ENCODE measurements at places on chromosomes 12 and 14. TPM values are rescaled to one million over a fixed set of nuclear protein-coding genes. Genes with fewer than 3 reads are reported as not detected.

Gene CLEC1A
- total RNA-seq, result 0.70 TPM

Gene KRT84
- total RNA-seq, result not detected

Gene KRT80
- 2.6 TPM for total RNA-seq

Gene TBC1D30
- not detected for total RNA-seq

Gene NRXN3
- total RNA-seq, result 0.26 TPM

Gene MMP19
- total RNA-seq, result 20.9 TPM

Gene DLGAP5
- total RNA-seq, result 48.5 TPM

GRCh38 chr12:93712200-93712599 is 35.0 kb downstream of the CRADD start:
- no peak overlapping the region for H3K4me3 ChIP-seq
- DNase-seq, result no peak

- no peaks in the 10 kb centered on the region for H3K36me3 ChIP-seq
- H3K27me3 ChIP-seq, result peaks cover 10% of the 10 kb centered on the region
- H3K4me1 ChIP-seq, result peaks cover 44% of the 10 kb centered on the region
- DNase-seq, result peak; percentile 21
Observed at GRCh38 chr12:56989861-56990610, 16.3 kb downstream of the ZBTB39 start.

GRCh38 chr14:72111911-72112310 is 179.7 kb downstream of the RGS6 start:
- DNase-seq, result no peak
- no peaks in the 10 kb centered on the region for H3K36me3 ChIP-seq
- H3K27ac ChIP-seq, result no peak overlapping the region
- H3K27me3 ChIP-seq, result no peaks in the 10 kb centered on the region
- H3K4me1 ChIP-seq, result no peaks in the 10 kb centered on the region

DNA sequence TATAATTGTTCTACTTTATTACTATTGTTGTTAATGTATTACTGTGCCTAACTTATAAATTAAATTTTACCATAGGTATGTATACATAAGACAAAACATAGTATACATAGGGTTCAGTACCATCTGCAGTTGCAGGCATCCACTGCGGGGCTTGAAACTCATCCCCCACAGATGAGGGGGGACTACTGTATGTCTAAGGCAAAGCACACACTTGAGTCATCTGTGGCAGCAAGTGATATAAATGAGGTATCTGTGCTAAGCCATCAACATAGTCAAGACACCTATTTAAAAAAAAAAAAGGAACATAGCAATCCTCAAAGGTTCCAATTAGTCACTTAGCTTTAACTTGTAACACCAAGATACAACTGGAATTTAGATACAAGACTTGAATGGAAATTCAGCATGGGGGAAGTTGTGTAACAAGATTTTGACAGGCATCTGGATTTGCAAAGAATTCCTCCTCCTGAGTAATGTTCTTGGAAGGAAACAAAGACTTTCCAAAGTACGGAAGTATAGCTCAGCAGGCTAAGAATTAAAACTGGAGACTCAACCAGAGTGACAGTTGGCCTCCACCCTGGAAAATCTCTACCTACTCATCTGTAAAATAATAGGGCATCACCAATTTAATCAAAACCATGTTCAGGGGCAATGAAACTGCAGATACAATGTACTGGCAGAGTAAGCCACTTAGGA is 14.9 kb downstream of the DCAF5 start:
- H3K27me3 ChIP-seq, result no peaks in the 10 kb centered on the region
- peaks cover 41% of the 10 kb centered on the region for H3K4me1 ChIP-seq
- no peak overlapping the region for H3K4me3 ChIP-seq
- peak; percentile 45 for DNase-seq
- peak overlapping the region; percentile 77 for H3K27ac ChIP-seq

DNA sequence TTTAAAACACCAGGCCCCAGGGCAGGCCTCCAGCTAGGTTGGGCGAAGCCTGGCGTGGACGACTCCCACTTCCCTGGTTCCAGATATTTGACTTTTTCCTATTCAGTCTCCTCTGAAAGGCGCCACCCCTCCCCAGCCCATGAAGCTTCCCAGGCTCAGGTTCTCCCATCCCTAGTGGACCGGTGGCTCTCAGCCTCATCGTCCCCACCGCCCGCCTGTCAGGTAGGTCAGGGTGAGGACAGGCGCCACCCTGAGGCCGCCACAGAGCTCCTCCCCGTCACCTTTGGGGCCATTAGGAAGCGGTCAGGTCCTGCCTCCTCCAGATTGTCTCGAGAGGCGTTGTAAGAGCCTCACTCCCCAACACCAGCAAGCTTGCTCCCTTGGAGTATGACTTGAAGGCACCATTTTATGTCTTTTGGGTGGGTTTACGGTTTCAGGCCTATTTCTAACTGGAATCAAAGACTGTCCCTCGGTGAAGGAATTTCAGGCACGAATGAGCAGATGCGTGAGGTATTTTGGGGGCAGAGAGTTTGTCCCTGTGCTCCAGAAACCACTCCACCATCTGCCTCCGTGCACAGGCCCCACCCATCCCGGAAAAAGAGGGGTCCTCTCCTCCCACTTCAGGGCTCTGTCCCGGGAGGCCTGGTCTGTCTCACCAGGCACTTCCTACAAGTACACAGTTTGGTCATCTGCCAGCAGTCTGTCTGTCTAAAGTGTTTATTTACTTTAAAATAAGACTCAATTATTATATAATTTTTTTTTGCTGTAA is 55.6 kb downstream of the TSPAN9 start:
- peak overlapping the region; percentile 53 for H3K4me3 ChIP-seq
- peak overlapping the region; percentile 84 for H3K27ac ChIP-seq
- peaks cover 6% of the 10 kb centered on the region for H3K27me3 ChIP-seq
- DNase-seq, result peak; percentile 52

GRCh38 chr12:122983789-122984515 is 3.5 kb downstream of the ARL6IP4 start:
- no peak overlapping the region for H3K4me3 ChIP-seq
- no peak overlapping the region for H3K27ac ChIP-seq
- DNase-seq, result no peak
- peaks cover 40% of the 10 kb centered on the region for H3K4me1 ChIP-seq
- H3K27me3 ChIP-seq, result peaks cover 2% of the 10 kb centered on the region

DNA sequence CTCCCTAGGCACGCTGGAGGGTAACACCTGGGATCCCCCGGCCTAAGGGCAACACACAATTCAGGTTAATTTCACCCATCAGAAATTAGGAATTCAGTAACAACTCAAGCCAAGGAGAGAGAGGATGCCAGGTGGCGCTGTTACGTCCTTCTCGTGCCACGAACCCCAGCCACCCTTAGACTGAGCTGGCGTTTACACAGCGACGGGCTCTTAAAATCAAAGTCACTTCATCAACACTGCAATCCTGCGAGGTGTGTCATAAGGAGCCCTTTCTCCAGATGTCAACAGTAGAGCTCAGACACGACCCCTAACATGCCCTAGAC is 110.6 kb upstream of the TMEM132D start:
- H3K27ac ChIP-seq, result no peak overlapping the region
- DNase-seq, result no peak
- peaks cover 3% of the 10 kb centered on the region for H3K27me3 ChIP-seq
- no peaks in the 10 kb centered on the region for H3K36me3 ChIP-seq
- H3K4me1 ChIP-seq, result no peaks in the 10 kb centered on the region
- no peak overlapping the region for H3K4me3 ChIP-seq

GRCh38 chr12:103475073-103475472 is 20.7 kb downstream of the C12orf42 start:
- no peaks in the 10 kb centered on the region for H3K36me3 ChIP-seq
- no peak overlapping the region for H3K27ac ChIP-seq
- no peak for DNase-seq
- no peaks in the 10 kb centered on the region for H3K27me3 ChIP-seq

GRCh38 chr12:112506513-112507166 is 87.9 kb downstream of the PTPN11 start:
- H3K27me3 ChIP-seq, result no peaks in the 10 kb centered on the region
- H3K4me3 ChIP-seq, result no peak overlapping the region
- DNase-seq, result no peak
- H3K27ac ChIP-seq, result no peak overlapping the region
- H3K36me3 ChIP-seq, result peaks cover 53% of the 10 kb centered on the region

GRCh38 chr14:100531152-100532121 is 55.8 kb downstream of the BEGAIN start:
- no peak for DNase-seq
- H3K4me1 ChIP-seq, result peaks cover 25% of the 10 kb centered on the region
- no peaks in the 10 kb centered on the region for H3K36me3 ChIP-seq
- H3K27ac ChIP-seq, result no peak overlapping the region

GRCh38 chr14:34817768-34818167 is 57.4 kb downstream of the BAZ1A start:
- H3K27me3 ChIP-seq, result no peaks in the 10 kb centered on the region
- DNase-seq, result no peak
- H3K4me3 ChIP-seq, result no peak overlapping the region
- peaks cover 13% of the 10 kb centered on the region for H3K36me3 ChIP-seq

DNA sequence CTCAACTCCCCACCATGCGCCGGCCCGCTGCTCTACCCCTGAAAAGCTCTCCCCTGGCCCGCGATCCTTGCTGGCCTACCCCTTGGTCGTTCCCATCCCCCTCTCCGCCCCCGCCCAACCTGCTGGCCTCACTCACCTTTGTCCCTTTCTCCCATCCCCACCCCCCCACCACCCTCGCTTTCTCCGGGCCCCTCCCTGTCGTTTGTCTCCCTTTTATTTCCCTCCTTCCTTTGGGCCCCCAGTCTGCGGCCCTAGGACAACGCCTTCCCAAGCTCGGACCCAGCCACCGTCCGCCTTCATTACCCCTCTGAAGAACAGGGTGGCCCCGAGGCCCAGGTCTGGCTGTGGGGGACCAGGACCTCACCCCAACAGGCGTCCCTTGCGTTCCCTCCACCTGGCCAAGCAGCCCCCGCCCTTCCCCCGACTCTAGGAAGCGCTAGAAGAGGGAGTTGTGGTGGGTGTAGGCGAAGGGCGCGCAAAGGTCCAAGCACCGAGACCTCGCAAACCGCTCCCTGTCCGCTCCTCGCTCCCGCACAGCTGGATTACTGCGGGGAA is 6.9 kb upstream of the SLC7A7 start:
- H3K27ac ChIP-seq, result peak overlapping the region; percentile 84
- no peaks in the 10 kb centered on the region for H3K36me3 ChIP-seq
- H3K4me3 ChIP-seq, result no peak overlapping the region
- DNase-seq, result no peak
- no peaks in the 10 kb centered on the region for H3K27me3 ChIP-seq
- H3K4me1 ChIP-seq, result peaks cover 62% of the 10 kb centered on the region

- H3K27me3 ChIP-seq, result no peaks in the 10 kb centered on the region
- DNase-seq, result no peak
- H3K36me3 ChIP-seq, result peaks cover 10% of the 10 kb centered on the region
- H3K4me3 ChIP-seq, result no peak overlapping the region
- peaks cover 41% of the 10 kb centered on the region for H3K4me1 ChIP-seq
- H3K27ac ChIP-seq, result no peak overlapping the region
Observed at GRCh38 chr12:104478396-104479122, 21.8 kb downstream of the CHST11 start.

GRCh38 chr12:106248312-106248845 is 559 bp upstream of the CKAP4 start:
- peak overlapping the region; percentile 93 for H3K27ac ChIP-seq
- peak overlapping the region; percentile 86 for H3K4me3 ChIP-seq
- peaks cover 3% of the 10 kb centered on the region for H3K27me3 ChIP-seq
- H3K4me1 ChIP-seq, result peaks cover 55% of the 10 kb centered on the region

- no peak for DNase-seq
- H3K27ac ChIP-seq, result peak overlapping the region; percentile 31
- H3K4me1 ChIP-seq, result peaks cover 9% of the 10 kb centered on the region
- H3K36me3 ChIP-seq, result no peaks in the 10 kb centered on the region
- peaks cover 1% of the 10 kb centered on the region for H3K27me3 ChIP-seq
Observed at GRCh38 chr12:47350062-47350408, 270.3 kb upstream of the AMIGO2 start.

GRCh38 chr12:569803-570434 is 93.3 kb downstream of the NINJ2 start:
- H3K4me1 ChIP-seq, result peaks cover 35% of the 10 kb centered on the region
- H3K36me3 ChIP-seq, result no peaks in the 10 kb centered on the region
- H3K4me3 ChIP-seq, result peak overlapping the region; percentile 89
- DNase-seq, result peak; percentile 75

- no peak overlapping the region for H3K4me3 ChIP-seq
- H3K36me3 ChIP-seq, result no peaks in the 10 kb centered on the region
- peaks cover 16% of the 10 kb centered on the region for H3K27me3 ChIP-seq
- no peak for DNase-seq
- no peak overlapping the region for H3K27ac ChIP-seq
- H3K4me1 ChIP-seq, result peaks cover 33% of the 10 kb centered on the region
Observed at GRCh38 chr14:21096438-21096837, 2.0 kb downstream of the ZNF219 start.

GRCh38 chr12:108180255-108181094 is 51.4 kb downstream of the WSCD2 start:
- no peak overlapping the region for H3K4me3 ChIP-seq
- H3K27me3 ChIP-seq, result no peaks in the 10 kb centered on the region
- no peak overlapping the region for H3K27ac ChIP-seq
- H3K36me3 ChIP-seq, result peaks cover 5% of the 10 kb centered on the region
- no peak for DNase-seq

DNA sequence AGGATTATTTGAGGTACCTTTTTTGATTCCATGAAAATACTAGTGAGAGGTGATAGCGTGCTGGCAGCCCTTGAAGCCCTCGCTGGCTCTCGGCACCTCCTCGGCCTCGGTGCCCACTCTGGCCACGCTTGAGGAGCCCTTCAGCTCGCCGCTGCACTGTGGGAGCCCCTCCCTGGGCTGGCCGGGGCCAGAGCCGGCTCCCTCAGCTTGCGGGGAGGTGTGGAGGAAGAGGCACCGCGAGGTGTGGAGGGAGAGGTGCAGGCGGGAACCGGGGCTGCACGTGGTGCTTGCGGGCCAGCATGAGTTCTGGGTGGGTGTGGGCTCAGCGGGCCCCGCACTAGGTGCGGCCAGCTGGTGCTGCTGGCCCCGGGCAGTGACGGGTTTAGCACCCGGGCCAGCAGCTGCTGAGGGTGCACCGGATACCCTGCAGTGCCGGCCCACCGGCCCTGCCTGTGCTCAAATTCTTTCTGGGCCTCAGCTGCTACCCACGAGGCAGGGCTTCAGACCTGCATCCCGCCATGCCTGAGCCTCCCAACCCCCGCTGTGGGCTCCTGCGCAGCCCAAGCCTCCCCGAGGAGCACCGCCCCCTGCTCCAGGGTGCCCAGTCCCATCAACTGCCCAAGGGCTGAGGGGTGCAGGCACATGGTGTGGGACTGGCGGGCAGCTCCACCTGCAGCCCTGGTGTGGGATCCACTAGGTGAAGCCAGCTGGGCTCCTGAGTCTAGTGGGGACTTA is 7.4 kb downstream of the MOK start:
- no peak overlapping the region for H3K27ac ChIP-seq
- DNase-seq, result no peak
- H3K36me3 ChIP-seq, result peaks cover 13% of the 10 kb centered on the region
- no peak overlapping the region for H3K4me3 ChIP-seq
- no peaks in the 10 kb centered on the region for H3K27me3 ChIP-seq

DNA sequence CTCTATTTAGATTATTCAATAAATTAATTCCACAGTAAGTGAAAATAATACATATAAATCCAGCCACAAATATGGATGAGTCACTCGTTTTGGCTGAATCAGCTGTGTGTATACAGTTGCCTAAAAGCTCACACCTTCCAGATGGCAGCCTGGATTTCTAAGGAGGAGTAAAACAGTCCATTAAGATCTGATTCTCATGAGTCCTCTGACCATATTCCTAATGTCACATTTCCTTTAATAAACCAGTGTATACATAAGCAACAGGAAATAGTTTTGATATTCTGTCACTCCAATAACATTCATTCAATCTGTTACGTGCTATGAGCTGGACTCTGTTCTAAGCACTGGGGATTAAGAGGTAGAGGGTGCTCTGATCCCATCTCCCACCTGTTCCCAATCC is 21.8 kb downstream of the MDM1 start:
- no peak overlapping the region for H3K27ac ChIP-seq
- H3K36me3 ChIP-seq, result peaks cover 27% of the 10 kb centered on the region
- DNase-seq, result peak; percentile 65
- H3K27me3 ChIP-seq, result no peaks in the 10 kb centered on the region
